Neural progenitor cell (in vitro differentiated cells): ENCODE measurements at places on chromosomes 12 and 14. TPM values are rescaled to one million over a fixed set of nuclear protein-coding genes. Genes with fewer than 3 reads are reported as not detected.
A peak's percentile ranks its signal among the peaks of the same experiment; 100 is the strongest.

CPNE6 gene
- not detected in 2 replicates for total RNA-seq

ATG14 gene
- total RNA-seq, result 19.9 and 28.8 TPM in 2 replicates

TGFB3 gene
- total RNA-seq, result 0.12 TPM in 1 of 2 replicates, not detected in the other

SCNN1A gene
- 1.2 and 5.0 TPM in 2 replicates for total RNA-seq

DPY19L2 gene
- 14.7 and 21.2 TPM in 2 replicates for total RNA-seq

TAS2R46 gene
- 1.9 and 3.5 TPM in 2 replicates for total RNA-seq

AMIGO2 gene
- 1.6 and 1.7 TPM in 2 replicates for total RNA-seq

KRT71 gene
- total RNA-seq, result not detected in 2 replicates

ADGRD1 gene
- total RNA-seq, result 0.40 TPM in 1 of 2 replicates, not detected in the other

NOVA1 gene
- total RNA-seq, result 17.9 and 37.9 TPM in 2 replicates

BIN2 gene
- total RNA-seq, result 0.52 TPM in 1 of 2 replicates, not detected in the other

NANOG gene
- total RNA-seq, result not detected in 2 replicates

RPL10L gene
- not detected in 2 replicates for total RNA-seq

PIANP gene
- 0.32 and 1.7 TPM in 2 replicates for total RNA-seq

DNA sequence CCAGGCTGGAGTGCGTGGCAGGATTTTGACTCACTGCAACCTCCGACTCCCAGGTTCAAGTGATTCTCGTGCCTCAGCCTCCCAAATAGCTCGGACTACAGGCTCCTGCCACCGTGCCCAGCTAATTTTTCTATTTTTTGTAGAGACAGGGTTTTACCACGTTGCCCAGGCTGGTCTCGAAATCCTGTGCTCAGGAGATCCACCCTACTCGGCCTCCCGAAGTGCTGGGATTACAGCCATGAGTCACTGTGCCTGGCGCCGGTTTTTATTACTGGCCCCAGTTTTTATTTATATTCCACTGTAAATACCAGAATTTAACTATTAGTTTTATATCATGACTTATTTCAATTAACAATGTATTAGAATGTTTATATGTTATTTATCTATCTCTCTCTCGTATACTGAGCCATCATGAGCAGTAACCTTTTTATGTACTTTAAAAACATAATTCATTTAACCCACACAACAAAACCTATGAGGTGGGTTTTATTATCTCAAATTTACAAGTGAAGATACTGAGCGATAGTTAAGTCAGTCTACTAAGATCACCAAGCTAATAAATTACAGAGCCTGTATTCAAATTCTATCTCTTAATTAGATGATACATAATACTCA is 47.8 kb downstream of the HECTD1 start:
- no peak for DNase-seq

DNA sequence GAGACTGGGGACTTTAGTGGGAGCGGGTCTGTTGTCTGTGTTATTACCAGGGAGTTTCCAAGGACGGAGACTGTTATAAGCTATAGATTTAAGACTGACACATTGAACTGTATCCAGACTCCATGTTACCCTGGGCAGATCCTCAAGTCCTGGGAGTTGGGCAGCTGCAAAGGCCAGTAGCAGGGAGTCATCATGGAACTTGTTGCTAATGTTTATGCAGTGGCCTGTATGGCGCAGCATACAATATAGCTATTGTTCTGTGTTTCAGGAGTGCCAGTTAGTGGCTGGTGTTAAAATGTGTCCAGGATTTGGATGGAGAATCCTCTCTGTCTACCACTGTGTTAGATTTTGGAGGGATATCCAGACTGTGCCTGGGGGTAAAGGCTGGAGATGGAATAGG is 31.7 kb downstream of the SMOC1 start:
- DNase-seq, result no peak

DNA sequence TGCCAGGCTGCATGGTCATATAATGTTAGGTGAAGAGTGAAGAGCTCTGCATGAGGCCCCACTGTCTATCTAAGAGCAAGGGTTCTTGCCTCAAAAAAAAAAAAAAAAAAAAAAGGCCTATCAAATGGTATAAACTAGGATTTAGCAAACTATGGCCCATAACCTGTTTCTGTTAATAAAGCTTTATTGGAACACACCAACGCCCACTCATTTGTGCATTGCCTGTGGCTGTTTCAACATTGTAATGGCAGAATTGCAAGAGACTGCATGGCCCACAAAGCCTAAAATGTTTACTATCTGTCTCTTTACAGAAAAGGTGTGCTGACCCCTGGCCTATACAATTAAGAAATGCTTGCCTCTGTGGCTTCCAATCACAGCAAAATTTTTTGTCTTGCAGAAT is 12.8 kb downstream of the PLEKHG7 start:
- no peak for DNase-seq

DNA sequence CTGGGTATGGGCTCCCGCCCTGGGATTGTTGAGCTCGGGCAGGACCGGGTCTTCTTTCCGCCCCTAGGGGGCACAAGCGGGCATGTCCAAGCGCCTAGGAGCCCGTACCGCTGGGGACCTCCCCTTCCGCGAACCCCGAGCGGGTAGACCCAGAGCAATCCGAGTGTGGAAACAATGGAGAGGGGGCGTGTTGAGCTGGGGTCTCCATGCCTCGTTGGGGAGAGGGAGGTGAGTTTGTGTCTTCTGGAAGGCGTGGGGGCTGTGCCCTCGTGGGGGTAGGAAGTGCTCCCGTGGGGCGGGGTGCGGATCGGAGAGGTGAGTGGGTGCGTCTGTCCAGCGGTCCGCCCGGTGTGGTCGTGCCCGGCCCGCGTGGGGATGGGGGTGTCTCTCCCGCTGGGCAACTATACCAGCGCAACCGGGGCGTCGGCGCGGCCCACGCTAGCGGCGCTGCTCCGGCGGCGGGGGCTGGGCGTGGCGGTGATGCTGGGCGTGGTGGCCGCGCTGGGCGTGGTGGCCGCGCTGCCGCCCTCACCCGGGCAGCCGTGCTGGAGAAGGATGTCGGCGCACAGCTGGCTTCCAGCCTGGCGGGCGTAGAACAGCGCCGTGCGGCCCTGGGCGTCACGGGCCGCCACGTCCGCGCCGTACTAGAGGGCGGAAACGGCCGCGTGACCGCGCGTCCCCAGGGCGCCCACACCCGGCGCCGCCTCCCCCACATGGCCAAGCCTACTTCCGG is 12.2 kb downstream of the AGAP2 start:
- peak; percentile 93 for DNase-seq

DNA sequence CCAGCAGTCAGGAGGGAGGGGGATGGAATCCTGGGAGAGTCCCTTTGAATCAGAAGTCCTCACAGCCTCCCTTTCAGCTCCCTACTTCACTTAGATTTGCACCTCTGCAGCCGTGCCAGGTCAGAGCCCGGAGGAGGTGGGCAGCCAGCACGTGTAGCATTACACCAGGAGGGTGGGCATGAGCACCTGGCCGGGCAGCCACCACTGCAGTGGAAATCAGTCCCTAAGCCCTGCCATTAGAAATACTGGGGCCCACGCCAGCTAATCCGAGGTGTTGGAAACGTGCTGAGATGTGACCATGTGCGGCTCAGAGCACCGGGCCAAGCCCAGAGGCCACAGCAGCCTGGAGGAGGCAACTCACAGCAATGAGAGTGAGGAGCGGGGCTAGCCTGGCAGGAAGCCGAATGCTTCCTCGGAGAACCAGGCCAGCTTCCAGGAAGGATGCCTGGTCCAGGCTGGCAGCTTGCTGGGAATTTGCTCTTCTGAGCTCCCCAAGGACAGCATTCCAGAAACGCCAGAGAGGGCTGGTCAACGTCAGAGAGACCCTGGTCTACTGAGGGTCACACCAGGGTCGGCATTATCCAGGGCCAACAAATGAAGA is 9.4 kb upstream of the CACNA2D4 start:
- DNase-seq, result no peak

- no peak for DNase-seq
Measured at GRCh38 chr12:132052196-132052932, 91.8 kb downstream of the DDX51 start.

- peak; percentile 16 for DNase-seq
Measured at GRCh38 chr14:28772613-28773012, 6.0 kb downstream of the FOXG1 start.

DNA sequence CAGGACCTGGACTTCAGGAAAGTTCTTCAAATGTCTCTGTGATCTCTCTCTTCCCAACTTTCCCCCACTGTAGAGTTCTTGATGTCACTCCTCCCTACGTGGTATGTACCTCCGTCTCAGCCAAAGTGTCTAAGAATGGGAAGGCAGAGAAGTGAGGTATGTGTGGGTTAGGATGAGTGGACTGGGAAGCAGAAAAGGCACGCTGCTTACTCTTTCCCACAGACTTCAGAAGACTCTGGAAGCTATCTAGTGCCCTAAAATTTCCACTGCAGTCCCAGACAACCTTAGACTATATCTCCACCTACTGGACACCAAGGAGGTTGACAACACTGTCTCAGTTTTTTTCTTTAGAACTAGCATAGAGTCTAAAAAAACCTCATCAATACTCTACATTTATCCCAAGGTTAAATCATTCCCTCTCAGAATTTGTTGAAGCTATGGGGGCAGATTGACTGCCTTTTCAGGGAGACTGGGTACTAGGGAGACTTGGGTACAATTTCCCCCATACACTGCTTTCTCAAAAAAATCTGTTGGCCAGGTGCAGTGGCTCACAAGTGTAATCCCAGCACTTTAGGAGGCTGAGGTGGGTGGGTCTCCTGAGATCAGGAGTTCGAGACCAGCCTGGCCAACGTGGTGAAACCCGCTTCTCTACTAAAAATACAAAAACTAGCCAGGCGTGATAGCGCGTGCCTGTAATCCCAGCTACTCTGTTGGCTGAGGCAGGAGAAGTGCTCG is 20.6 kb upstream of the ITGA5 start:
- DNase-seq, result peak; percentile 64

DNA sequence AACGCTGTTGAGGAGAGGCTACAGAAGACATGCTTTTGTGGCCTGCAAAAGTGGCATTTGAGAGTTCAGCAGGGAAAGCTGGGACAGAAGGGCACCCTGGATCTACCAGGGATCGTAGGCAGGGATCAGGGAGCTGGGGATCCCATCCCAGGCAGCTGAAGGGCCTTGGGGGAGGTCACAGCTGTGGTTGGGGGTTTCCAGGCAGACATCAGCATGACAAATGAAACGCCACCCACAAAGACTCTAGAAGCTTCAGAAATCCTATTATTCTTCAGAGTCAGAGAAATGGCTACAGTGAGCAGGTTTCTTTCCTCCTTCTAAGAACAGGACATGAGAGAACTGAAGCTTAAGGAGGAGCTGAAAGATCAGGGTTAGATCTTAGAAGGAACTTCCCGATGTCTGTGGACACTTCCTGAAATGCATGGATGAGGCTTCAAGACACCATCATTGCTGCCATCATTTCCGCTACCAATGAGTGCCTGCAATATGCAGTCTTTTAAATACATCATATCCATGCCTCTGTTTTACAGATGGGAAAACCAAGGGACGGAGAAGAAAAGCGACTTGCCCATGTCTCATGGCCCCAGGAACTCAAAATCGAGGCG is 104.3 kb downstream of the RBM19 start:
- DNase-seq, result peak; percentile 50

- peak; percentile 79 for DNase-seq
Measured at GRCh38 chr14:50531595-50532501, 521 bp downstream of the MAP4K5 start.

DNA sequence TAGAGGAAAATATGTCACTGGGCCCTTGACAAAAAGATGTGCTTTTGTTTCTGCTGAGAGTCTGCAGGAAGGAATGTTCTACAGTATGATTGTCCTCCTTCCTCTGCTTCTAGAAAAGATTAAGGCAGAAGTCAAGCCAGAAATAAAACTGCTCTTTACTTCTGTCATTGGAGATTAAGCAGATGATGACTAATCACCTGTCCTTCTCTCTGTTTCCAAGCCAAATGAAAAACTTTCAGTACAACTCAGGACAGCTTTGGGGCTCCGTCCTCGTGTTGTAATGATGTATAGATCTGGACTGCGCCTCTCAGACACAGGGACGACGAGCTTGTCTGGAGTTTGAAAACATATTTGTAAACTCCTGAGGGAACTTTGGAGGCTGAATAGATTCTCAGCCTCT is 159.3 kb downstream of the DYRK2 start:
- DNase-seq, result no peak

GRCh38 chr12:122096591-122097149 is 18.1 kb downstream of the MLXIP start:
- DNase-seq, result no peak

GRCh38 chr12:100987552-100988521 is 193.3 kb downstream of the ANO4 start:
- DNase-seq, result peak; percentile 77

DNA sequence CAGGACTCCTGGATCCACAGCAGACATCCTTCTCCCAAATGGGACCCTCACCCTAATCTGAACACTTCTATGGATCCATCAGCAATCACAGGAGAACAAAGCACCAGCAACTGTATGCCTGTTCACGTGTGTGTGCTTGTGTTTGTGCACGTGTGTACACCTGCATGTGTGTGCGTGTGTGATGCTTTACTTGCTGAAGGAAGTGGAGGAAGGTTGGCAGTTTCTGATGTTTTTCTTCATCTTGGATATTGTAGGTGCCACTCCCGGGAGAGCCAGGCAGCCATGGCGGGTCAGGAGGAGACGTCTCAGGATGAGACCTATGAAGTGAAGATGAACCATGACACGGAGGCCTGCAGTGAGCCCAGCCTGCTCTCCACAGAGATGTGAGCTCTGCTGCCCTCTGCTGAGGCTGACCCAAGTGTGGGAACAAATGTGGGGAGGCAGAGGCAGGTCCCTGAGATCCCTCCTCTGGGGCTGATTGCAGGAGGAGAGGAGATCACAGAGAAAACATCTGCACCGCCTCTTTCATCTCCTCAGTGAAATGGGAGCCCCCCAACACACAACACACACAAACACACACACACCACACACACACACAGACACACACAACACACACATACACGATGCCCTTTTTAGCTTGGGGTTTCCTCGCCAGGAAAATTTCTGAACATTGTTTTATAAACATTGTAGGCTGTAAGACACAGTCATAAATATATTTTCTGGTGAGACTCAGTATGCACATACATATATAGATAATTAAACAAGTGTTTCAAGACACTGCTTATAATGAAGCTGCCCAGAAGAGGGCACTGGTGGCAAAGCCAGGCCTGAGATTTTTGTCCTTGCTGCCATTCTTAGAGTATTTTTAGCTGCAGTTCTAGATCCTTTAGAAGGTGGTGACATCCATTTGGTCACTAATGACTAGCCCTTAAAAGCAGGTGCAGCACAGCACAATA is 112.2 kb upstream of the FKBP4 start:
- peak; percentile 78 for DNase-seq

- no peak for DNase-seq
Measured at GRCh38 chr12:124233846-124234640, 60.9 kb upstream of the RFLNA start.

DNA sequence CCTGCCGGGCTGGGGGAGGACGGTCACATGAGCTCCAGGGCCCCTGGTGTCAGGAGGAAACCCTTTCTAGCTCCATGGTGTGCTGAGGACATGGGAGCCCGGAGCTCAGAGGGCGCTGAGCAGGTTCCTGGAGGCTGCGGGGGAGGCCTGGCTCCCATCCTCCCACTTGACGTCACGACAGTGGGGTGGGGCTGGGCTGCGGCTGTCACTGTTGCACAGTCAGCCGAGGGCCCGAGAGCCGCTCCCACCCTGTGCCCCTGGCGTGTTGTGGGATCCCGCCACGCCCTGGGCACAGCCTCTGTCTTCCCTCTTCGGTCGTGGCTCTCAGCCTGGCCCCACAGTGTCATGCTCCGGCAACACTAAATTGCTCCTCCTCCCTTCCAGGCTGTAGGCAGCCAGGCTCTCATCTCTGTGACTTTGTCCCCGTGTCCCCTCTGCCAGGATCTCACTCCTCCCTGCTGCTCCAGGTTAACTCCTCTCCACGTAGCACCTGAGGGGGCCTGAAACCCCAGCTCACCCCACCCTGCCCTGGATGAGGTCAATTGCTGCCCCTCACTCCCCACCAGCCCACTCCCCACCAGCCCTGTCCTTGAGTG is 33.0 kb downstream of the BEGAIN start:
- DNase-seq, result no peak
